Head of caudate nucleus (tissue), 42 donors: ENCODE measurements at places on chromosomes 2 and 18.

- peak; percentile 42 for DNase-seq
Observed at GRCh38 chr2:217899231-217900009, 103.4 kb downstream of the TNS1 start.

GRCh38 chr18:33937270-33937816 lies 287.4 kb downstream of the NOL4 start:
- no peak for DNase-seq

DNA sequence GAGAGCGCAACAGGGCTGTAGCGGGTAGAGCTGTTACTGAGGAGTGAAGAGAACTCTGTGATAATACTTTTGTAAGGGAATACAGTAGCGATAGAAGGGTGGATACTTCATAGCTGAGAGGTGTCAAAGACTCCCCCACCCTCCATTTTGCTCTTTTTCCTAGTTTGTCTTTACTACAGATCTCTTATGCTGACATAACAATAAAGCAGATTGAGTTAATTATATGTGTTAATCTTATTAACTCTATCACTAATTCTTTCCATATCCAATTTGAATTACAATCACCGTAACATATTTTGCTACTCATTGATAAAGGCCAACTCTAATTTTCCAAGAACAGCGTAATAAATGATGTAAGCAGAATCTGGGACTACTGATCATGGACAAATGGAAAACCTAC lies 57.1 kb downstream of the UGP2 start:
- no peak for DNase-seq

GRCh38 chr18:31546476-31546875 lies 45.2 kb upstream of the TTR start:
- no peak for DNase-seq

DNA sequence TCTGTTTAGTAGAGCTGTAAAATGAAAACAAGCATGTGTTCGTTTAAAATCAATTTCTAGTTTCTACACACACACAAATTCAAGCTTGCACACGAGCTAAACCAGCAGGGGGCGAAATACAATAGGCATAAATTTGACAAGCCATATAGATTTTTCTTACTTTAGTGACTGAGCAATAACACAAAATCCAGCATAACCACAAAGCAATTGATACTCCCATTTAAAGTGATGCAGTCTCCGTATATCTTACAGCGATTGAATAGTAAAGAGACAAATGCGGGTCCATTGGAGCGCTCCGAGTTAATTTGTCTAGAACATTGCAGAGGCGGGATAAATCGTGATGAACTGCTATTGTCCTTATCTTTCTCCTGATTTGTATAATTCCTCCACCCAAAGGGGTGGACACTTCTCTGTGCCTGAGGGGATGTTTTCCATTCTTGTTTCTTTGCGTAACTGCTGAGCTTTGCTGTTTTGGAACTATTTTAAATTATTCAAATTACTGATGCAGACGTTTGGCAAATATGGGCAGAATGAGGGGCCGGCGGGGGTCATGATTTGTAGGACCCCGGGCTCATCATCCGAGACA lies 1.2 kb upstream of the AFTPH start:
- peak; percentile 72 for DNase-seq

DNA sequence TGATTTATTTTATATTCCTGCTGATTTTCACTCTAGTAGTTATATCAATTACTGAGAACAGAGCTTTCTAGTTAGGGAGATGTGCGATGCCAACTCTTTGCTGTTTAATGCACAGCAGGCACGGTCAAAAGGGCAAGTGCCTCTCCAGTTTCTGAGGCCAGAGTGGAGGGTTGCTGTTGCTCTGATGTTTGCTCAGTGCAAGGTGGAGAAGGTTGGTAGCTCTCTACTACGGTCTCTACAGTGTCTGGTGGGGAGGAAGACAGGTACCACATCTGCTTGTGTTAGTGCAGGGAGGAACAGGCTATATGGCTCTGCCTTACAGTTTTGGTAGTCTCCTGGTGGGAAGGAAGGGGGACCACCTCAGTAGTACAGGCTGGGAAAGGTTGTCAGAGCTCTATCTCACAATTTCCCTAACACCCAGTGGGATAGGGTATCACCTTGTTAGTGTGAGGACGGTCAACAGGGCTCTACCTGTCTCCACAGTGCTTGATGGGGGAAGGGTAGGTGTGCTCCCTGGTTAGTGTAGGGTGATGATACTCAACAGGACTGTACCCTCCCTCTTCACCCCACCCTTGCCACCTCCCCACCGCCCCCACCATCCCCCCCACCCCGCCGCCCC lies 85.9 kb downstream of the FANCL start:
- DNase-seq: no peak

DNA sequence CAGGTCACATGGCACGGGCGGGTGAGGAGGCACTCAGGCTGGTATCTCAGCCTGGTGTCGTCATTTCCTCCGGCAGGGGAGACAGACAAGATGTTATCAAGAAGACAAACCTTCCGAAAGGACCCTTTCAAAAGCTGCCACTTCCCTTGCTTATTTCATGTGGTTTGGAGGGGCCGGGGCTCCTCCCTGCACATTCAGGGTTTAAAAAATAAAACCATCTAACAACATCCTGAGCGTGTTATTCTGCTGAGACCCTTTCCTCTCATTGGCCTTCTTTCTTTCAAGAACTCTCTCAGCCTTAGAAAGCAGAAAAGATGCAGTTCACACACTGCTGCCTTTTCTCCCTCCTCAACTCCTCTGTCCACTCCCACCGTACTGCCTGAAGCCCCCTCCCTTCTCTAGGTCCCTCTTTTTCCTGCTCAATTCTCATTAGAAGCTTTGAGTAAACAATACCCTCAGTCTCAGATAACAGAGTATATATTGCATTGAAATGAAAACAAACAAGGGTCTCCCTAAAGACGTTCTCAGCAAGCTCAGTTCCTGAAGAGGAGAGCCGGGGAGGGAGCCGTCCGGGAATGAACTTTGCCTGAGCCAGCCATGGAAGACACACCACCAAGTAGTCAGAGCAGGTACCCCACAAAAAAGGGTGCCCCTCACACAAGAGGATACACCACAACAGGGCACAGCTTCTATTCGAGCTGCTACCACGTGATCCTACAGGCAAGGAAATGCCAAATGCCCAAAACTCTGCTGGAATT lies 9.7 kb downstream of the SMAD7 start:
- DNase-seq: no peak

DNA sequence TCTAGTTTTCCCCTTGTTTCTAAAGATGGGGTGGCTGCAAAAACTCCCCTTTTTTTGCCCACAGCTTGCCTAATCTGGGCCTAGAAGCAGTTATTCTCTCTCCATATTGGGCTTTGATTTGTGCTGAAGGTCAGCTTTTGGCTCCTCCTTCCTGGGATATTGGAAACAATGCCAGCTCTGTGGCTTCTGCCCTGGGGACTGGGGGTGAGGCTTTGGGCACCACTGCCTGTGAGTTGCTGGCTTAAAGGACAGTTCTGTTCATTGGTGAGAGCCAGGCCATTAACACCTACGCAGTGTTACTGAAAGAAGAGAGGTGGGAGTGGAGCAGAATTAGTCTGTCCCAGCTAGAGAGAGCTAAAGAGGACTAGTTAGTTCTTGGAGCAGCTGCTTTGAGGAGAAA lies 4.3 kb downstream of the UBXN2A start:
- peak; percentile 24 for DNase-seq

DNA sequence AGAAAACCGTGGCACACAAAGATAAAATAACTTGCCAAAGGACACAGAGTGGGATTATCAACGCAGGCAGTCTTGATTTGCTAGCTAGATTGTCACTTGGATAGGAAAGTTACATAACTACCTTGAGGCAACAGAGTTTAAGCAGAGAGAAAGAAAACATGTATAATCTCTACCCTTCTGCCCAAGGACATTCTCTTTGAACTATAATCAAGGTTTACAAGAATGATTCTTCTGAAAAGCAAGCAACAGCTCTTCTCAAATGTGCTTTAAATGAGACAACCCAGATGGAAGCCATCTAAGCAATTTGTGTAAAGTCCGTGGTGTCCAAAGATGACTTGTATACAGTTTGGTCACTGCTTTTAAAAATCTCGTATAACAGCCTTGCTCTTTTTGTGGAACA lies 177.4 kb downstream of the CD226 start:
- no peak for DNase-seq

- DNase-seq: no peak
Observed at GRCh38 chr2:12847694-12848575, 131.2 kb downstream of the TRIB2 start.

GRCh38 chr18:4987452-4988405 lies 209.3 kb downstream of the AKAIN1 start:
- no peak for DNase-seq

- DNase-seq: no peak
Observed at GRCh38 chr2:215332872-215333595, 21.2 kb downstream of the ATIC start.

DNA sequence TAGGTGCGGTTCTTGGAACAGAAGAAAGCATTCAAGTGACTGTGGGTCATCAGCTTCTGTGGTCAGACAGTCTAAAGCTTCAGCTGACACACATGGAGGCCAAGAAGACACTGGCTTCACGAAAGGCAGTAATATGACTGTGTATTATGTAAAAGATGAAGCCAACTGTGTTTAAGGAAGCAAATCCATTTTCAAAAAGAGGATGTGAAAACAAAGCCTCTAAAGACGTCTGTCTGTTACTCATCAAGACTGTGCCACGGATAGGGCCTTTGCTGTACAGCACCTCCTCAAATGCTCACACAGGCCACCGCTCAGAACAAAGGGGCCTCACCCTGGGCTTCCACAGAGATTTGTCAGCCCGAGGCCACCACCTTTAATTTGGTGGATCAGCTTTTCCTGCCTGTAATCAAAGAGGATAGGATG lies 21.1 kb upstream of the TMEM163 start:
- no peak for DNase-seq

DNA sequence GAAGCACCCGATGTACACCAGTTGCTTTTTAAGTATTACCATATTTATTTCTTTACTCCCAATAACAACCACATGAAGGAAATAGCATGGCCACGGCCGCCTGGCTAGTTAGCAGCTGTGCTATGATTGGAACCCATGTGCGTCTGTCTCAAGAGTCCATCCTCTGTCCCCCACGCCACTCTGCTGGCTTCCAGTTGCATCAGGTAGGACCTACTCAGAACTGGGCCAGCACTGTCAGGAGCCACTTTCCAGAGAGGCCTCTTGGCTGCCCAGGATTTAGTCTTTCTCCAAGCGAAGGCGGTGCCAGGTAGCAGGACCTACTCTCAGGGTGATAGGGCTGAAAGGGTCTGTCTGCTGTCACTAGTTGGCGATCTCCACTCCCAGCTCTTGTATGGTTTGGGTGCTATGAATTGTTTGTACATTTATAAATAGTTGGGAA lies 22.1 kb downstream of the ASB18 start:
- no peak for DNase-seq

DNA sequence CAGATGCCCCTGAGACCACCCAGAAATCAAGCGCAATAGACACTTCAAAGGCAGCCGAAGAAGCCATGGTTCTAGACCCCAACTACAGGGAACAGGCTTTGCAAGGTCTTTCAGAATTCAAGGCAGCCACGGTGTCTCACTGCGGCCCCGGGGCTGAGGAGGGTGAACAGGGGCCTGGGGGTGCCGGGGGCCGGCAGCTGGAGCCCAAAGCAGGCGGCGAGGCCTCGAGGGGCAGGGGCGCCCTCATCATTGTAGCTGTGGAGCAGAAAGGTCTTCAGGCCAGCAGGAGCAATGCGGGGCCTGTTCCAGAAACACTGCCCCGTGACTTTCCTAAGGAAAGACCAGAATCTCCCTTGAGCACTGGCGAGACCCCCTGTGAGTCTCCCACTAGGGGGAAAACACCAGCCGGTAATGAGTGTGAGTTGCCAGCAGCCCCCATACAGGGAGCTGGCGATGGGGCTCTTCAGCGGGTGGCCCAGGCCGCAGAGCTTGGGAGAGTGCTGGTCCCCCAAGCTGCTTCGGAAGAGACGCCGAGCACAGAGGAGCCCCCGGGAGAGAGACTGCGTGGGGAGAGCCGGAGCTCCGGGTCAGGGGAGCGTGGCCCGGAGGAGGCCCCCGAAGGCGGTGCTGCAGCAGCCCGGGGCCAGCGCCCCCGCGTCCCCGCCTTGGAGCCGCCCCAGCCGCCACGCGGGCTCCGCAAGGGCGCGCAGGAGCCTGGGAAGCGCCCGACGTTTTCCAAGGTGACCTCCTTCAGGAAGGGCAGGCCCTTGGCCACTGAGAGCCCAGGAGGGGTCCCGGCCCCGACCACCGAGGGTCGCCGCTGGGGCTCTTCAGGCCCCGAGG lies 79.1 kb downstream of the ARHGEF4 start:
- no peak for DNase-seq

- no peak for DNase-seq
Observed at GRCh38 chr18:37343542-37343851, 222.1 kb downstream of the CELF4 start.

- no peak for DNase-seq
Observed at GRCh38 chr2:1840046-1840445, 95.7 kb upstream of the PXDN start.

GRCh38 chr2:174621323-174621722 lies 23.7 kb upstream of the WIPF1 start:
- DNase-seq: no peak

- DNase-seq: no peak
Observed at GRCh38 chr2:39164089-39164488, 43.2 kb upstream of the SOS1 start.

GRCh38 chr2:176584333-176584732 lies 315.1 kb downstream of the MTX2 start:
- DNase-seq: no peak

- DNase-seq: peak; percentile 77
Observed at GRCh38 chr2:70132244-70133126, 45.2 kb downstream of the PCBP1 start.

- DNase-seq: no peak
Observed at GRCh38 chr2:30355306-30355705, 91.7 kb upstream of the LCLAT1 start.

- DNase-seq: no peak
Observed at GRCh38 chr2:44247924-44248323, 27.4 kb upstream of the SLC3A1 start.

DNA sequence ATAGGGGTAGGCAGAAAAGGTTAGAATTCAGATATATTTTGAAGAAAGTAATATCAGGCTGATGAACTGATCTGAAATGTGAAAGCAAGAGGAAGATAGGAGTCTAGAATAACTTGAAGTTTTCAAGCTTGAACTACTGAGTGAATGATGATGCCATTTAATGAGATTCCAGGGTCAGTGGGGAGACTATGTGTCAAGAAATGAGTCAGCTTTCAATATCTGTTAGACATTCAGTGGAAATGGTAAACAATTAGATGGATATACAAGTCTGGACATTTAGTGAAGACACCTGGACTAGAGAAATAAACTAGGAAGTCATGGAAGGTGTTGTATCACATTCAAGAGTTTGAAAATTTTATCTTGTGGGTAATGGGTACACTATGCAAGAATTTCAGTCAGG lies 326.9 kb downstream of the FSIP2 start:
- DNase-seq: no peak

GRCh38 chr2:223692191-223692947 lies 90.2 kb upstream of the SCG2 start:
- peak; percentile 46 for DNase-seq

- no peak for DNase-seq
Observed at GRCh38 chr18:58400331-58400870, 228.5 kb downstream of the ALPK2 start.

GRCh38 chr2:206836722-206837121 lies 71.3 kb downstream of the FASTKD2 start:
- no peak for DNase-seq
